ENCODE measurements at places on chromosomes 6 and 20.
A peak's percentile ranks its signal among the peaks of the same experiment; 100 is the strongest.

DNA sequence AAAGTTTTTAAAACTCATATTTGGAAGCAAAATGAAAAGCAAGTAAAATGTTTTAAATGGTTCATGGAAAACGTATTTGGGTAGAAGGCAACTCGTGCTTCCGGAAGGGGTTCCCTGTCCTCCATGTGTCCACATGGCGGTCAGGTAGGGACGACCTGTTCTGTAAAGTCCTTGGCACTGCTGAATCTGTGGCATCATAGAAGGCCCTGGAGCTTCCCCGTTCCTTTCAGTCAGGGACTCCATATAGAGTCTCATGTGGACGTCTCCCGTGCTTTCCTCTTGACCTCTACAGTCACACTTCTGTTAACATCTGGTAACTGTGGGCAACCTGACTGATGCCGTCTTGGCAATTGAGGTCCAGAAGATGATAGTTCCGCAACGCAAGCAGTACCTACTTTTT, 11.4 kb downstream of the DYNLT1 start:
- peak; percentile 26 for DNase-seq

- no peak for DNase-seq
These were observed 236.7 kb downstream of the TENT5A start for GRCh38 chr6:81515562-81516453.

DNA sequence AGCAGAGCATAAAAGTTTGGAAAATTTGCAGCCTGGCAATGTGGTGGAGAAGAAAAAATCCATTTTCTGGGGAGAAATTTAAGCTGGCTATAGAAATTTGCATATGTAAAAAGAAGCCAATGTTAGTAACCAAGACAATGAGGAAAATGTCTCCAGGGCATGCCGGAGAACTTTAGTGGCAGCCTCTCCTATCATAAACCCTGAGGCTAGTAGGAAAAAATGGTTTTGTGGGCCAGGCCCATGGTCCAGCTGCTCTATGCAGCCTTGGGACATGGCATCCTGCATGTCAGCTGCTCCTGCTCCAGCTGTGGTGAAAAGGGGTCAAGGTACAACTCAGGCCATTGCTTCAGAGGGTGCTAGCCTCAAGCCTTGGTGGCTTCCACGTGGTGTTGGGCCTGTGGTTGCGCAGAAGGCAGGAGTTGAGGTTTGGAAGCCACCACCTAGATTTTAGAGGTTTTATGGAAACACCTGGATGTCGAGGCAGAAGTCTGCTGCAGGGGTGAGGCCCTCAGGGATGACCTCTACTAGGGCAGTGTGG, 101.8 kb upstream of the SYNCRIP start:
- DNase-seq, result no peak

- DNase-seq, result no peak
These were observed 431.8 kb upstream of the HSF2 start for GRCh38 chr6:121967631-121968030.

- DNase-seq, result no peak
These were observed 22.1 kb upstream of the KCNK5 start for GRCh38 chr6:39251406-39251805.

Measured in activated T-cell treated with anti-CD3 and anti-CD28 coated beads, Interleukin-2, amount 50 U/mL, for 24 hours (primary cell).